CD8-positive, alpha-beta memory T cell (primary cell): ENCODE measurements at places on chromosomes 13 and 19.

GRCh38 chr13:78826936-78827335 lies 168.0 kb upstream of the OBI1 start:
- no peak overlapping the region for H3K27ac ChIP-seq
- no peaks in the 10 kb centered on the region for H3K36me3 ChIP-seq
- no peak for DNase-seq
- no peaks in the 10 kb centered on the region for H3K27me3 ChIP-seq
- no peaks in the 10 kb centered on the region for H3K4me1 ChIP-seq

DNA sequence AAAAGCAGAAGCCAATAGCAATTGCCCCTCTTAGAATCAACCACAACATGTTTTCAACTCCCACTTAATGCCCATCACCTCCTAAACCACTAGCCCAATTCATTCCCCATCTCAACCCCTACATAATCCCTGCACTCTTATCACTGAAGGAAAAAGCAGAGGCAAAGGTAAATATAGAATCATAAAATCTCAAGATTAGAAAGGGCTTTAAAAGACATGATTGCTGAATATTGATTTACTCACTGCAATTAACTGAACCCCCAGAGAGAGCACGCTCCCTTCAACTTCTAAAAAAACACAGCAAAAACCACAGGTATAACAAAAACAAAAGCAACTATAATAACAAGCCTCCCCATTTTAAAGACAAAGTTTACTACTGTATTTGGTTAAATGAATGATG lies 15.1 kb upstream of the POU4F1 start:
- no peak overlapping the region for H3K27ac ChIP-seq
- H3K4me3 ChIP-seq: no peak overlapping the region
- no peak for DNase-seq
- no peaks in the 10 kb centered on the region for H3K27me3 ChIP-seq

DNA sequence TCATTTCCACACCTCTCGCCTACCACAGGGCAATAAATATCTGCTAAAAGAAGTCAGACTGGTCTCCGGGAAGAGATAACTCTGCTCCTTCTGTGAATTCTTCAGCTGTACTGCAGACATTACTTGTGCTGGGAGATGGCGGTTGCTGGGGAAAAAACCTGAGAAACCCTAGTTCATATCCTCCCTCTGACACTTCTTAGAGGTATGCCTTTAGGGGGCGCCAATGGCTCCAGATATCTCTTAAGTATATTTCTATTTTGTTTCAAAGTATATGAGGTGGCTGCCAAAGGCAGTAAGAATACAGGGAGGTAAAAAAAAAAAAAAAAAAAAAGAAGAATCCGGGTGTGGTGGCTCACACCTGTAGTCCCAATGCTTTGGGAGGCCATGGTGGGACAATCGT lies 175.2 kb downstream of the PAN3 start:
- no peaks in the 10 kb centered on the region for H3K36me3 ChIP-seq
- no peak for DNase-seq
- H3K27ac ChIP-seq: no peak overlapping the region
- no peaks in the 10 kb centered on the region for H3K4me1 ChIP-seq
- no peak overlapping the region for H3K4me3 ChIP-seq

GRCh38 chr19:17103177-17103576 lies 27.6 kb downstream of the MYO9B start:
- peaks cover 30% of the 10 kb centered on the region for H3K36me3 ChIP-seq
- no peak overlapping the region for H3K4me3 ChIP-seq
- H3K27me3 ChIP-seq: no peaks in the 10 kb centered on the region
